ENCODE measurements at places on chromosomes 7 and 10. TPM values are rescaled to one million over a fixed set of nuclear protein-coding genes. Genes with fewer than 3 reads are reported as not detected.

DNA sequence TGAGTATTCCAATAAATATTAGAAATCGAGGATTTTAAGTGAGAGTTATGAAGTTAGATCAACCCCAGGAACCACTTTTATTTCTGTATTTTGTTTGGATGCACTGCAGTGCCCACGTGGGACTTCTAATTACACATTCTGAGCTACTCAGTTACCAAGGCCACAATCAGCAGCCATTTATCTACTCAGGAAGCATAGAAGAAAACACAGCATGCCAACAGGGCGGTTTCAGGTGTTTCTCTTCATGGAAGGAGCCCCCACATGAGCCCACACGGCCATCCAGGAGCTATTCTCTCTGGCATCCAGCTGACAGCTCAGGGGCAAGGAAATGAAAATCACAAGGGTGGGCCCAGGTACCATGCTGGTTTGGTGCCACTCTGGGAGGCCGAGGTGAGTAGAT lies 266.5 kb upstream of the MKLN1 start:
- DNase-seq = no peak

- DNase-seq = peak; percentile 46
Observed at GRCh38 chr7:70693686-70694433, 438.1 kb upstream of the GALNT17 start.

DNA sequence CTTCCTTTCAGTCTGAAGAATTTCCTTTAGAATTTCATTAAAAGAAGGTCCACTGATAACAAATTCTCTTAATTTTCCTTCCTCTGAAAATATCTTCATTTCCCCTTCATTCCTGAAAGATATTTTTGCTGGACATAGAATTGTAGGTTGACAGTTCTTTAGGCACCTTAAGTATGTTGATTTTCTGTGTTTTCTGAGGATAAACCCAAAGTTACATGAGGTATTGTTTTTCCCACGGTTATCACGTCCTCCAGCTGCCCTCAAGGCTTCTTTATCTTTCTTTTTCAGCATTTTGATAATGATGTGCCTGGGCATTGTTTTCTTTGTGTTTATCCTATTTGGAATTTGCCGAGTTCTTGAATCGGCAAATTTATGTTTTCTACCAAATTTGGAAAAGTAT lies 105.3 kb downstream of the ELFN1 start:
- no peak for DNase-seq

GRCh38 chr7:39360038-39360437 lies 206.2 kb upstream of the YAE1 start:
- DNase-seq = no peak

DNA sequence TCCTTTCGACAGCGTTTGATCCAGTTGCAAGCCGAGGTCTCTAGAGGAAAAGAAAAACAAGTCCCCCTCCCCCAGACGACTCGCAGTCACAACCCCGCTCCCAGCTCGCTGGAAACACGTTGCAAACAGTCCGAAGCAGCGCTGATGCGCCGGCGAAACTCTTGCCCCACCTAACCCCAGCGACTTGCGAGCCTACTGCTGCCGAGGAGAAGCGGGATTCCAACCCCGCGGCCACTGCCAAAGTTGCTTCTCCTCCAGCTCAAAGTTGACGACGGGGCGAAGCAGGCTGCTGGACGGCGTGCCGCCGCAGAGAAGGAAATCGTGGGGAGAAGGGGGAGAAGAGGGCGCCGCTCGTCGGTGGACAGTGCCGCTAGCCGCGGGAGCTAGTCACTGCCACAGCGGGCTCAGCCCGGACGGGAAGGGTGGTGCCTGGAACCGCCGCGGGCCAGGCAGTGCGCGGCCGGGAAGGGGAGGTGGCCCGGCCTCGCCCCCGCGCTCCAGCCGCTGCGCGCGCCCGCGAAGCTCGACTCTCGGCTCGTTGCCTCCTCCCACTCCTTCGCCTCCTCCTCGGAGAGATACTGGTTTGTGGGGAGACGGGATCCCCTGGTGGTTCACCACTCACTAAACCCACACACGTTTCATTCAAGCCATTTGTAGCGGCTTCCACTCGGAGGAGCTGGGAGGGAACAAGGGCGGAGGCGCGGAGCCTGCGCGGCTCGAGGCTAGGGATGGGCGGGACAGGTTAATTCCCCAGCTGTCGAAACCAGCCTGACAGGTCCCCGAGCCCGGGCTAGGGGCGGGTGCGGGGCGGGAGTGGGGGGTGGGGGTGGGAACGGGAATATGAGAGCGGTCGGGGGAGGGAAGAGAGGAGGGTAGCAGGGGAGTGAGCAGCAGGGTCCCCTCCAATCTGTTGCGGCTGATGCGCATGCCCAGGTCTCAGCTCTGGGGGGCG lies at the start of gene GPR37:
Gene GPR37 (minus strand): TSS at position 392 of the 952 bp plus-strand sequence. CDS start 816 bp downstream, outside the sequence.
- no peak for DNase-seq

DNA sequence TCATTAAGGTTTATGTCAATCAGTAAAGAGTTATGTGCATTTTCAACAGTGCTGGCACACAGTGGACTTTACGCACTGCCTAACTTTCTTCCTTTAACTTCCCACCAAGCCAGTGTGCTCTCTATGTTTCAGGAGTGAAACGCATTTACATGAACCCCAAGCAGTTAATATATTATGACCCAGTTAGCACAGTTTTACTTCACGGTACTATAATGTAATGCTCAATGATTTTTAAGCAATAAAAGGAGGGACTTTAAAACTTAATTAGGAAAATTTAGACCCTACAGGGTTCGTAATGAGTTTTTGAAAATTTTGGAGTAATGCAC lies 100.3 kb downstream of the C10orf90 start:
- no peak for DNase-seq

GRCh38 chr7:158618745-158619140 lies 31.1 kb upstream of the PTPRN2 start:
- no peak for DNase-seq

DNA sequence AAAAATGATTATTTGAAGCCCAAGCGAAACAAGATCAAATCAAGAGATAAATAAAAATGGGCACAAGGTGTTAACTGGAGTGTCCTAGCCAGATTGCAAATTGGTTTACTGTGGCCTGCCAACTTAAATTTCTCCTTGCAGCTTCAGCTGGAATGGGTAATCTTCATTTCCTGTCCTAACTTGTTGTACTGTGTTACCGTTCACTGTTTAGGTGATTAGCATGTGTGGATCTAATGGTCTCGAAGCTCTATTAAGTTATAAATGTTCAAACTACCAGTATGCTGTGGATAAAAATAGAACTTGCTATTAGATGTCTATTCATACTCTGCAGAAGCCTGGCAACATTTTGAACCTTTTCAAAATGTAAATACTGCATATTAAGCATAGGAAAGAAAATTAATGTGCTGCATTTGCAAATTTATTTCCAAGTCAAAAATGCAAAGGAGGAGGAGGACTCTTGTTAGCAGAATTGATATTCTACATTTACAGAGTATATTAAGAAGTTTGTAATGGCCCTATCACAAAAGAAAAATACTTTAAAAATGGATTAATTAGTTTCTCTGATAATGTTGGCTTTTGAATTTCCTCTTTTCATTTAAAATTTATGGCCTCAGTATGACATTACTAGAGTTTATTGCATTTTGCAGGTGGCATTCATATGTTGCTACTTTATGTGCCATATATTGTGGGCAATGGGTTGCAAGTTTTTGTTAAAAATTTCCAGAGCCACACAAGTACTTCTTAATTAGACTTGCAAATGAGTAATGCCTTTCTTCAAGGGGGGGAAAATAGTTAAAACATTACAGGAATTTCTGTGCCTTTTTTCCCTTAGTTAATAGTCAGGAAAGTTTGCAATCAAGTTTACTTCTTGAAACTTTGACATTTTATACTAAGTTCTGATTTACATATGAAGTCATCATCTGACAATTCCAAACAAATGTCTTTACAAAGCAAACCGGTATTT lies 92.1 kb downstream of the CABCOCO1 start:
- DNase-seq = no peak

GRCh38 chr10:62068464-62068863 lies 167.0 kb downstream of the ARID5B start:
- DNase-seq = no peak

- DNase-seq = no peak
Observed at GRCh38 chr7:44291733-44292419, 33.5 kb downstream of the CAMK2B start.

DNA sequence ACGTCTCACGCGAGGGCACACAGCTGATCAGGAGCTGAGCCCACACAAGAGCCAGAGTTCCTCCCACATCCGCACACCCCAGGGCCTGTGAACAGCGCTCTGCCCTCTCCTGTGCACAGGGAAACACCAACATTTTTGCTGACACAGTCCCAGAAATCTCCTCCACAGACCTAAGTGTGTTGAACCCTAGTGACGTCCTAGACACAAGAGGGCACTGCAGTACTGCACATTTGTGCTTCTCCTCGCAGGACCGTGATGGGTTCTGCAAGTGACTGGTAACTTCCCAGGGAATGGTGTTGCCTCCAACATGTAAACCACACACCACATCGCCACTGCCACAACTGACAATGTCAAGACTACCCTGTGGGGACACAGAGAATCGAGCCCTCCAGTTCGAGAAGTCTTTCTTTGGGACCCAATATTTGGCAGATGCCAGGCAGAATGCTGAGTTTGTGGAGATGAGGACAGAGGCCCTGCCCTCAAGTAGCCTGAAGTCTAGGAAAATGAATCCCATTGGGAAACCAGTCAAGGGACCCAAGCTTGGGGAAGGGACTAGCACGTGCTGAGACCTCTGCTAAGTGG lies 170.3 kb downstream of the PAXIP1 start:
- no peak for DNase-seq

DNA sequence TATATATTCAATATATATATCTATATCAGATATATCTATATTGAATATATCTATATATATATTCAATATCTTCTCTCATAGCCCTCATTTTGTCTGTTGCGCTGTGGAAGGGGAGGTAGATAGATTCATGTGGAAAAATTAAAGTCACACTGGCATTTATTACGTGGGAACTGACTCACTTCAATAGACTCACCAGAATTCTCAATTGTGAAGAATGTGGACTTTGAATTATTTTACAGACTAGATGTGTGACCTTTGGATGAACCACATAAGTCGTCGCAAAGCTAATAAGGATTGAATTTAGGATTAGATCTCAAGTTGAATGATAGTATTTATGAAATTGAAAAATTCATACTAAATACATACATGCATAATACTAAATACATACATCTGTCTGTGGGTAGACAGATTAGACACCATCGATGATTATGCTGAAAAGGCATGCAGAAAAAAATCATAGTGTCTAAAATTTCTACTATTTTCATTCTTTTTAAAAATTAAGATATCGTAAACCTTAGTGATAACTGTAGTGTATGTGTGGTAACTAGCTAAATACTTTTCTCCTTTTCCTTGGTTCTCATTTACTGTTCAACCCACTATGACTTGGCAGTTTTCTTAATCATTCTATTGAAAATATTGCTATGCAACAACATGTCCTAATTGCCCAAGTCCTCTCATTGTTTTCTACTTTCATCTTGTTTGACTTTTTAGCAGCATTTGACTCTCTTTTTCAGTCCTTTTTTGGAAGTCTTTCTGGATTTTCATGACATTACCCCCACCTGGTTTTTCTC lies 61.8 kb upstream of the A1CF start:
- no peak for DNase-seq

AKR1C2 gene
- total RNA-seq = 0.47 TPM

VWA2 gene
- total RNA-seq = not detected

PNLIPRP3 gene
- total RNA-seq = not detected

CPEB3 gene
- total RNA-seq = 3.1 TPM

TSPAN15 gene
- 6.5 TPM for total RNA-seq

TRPV5 gene
- total RNA-seq = not detected
